ENCODE measurements at places on chromosomes 2 and 18.

DNA sequence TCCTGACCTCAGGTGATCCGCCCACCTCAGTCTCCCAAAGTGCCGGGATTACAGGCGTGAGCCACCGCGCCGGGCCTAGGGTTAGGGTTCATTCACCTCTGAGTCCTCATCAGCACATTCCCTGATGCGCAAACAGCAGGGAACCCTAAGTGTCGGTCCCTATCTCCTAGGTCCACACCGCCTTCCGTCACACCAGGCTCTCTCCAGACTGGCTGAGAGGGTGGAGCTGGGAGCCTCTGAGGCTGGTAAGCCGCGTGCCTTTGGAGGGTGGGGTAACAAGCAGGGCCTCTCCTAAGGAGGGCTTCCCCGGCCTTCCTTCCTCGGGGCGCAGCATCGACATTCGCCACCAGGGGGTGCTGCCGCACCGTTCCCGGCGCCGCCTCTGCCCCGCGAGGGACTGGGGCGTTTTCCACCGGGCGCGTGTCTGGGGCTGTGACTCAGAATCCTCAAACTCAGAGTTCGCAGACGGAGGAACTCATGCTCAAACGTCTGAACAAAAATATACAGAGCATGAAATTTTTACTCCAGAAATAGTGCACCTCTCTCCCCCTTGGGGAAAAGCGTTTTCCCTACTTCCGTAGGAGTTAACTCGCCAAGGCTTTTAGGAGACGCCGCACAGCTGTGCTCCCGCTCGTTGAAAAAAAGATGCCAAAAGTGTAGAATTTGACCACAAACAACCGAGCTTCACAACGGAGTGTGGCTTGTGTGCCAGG, 63.9 kb upstream of the ASAP2 start:
- DNase-seq, result peak; percentile 66

- no peak for DNase-seq
Measured at GRCh38 chr2:46914578-46915230, 902 bp downstream of the MCFD2 start.

- DNase-seq, result peak; percentile 30
Measured at GRCh38 chr2:28071221-28071620, 180.7 kb downstream of the BABAM2 start.

GRCh38 chr2:59176737-59177136, 935.6 kb upstream of the FANCL start:
- DNase-seq, result peak; percentile 7

- no peak for DNase-seq
Measured at GRCh38 chr18:55283309-55283708, 304.7 kb downstream of the TCF4 start.

GRCh38 chr2:171316755-171317337, 116.9 kb downstream of the METTL8 start:
- no peak for DNase-seq

DNA sequence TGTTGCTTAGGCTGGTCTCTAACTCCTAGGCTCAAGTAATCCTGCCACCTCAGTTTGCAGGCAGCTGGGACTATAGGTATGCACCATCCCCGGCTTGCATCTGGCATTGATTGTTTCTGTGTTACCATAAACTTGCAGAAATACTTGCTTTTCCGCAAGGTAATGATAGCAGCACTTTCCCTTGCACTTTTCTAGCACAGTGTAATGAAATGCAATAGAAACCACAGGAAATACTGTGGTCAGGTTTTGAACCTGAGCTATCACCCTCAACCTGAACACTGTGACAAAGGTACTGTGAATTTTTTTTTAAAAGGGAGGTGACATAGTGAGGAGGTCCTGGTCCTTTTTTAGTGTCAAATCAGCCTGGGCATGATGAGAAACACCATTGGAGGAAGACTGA, 38.3 kb downstream of the DHRS9 start:
- DNase-seq, result no peak

- no peak for DNase-seq
Measured at GRCh38 chr2:14631406-14632040, 994 bp upstream of the LRATD1 start.

DNA sequence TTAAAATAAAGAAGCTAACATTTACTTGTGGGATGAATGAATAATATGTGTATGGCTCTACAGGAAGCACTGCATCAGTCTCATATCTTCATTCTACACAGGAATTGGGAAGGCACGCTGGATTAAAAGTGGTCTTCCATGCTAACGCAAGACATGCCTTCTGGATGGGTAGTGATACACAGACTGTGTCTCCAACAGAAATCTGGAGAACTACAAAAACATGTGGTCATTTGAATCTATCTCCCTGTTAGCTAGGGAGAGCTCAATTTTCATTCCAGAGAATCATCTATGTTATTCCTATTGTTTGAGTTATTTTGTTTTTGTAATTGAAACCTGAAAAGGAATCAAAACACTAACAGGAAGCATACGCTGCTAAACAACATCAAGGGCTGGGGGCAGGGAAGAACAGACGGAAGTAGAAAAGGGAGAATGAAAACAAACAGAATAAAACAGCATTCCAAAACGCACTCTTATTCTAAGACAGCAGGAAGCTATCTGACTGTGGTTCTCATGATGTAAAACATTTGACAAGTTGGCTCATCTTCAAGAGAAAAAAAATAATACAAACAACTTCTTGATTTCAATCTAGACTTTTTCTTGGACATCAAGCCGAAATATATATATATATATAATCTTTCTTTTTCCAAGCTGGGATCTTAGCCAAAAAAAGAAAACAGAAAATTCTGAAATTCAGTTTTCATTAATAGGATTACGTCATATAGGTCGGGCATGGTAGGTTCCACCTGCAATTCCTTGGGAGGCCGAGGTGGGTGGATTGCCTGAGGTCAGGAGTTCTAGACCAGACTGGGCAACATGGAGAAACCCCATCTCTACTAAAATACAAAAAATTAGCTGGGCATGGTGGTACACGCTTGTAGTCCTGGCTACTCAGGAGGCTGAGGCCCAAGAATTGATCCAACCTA, 31.5 kb upstream of the ASNSD1 start:
- no peak for DNase-seq

DNA sequence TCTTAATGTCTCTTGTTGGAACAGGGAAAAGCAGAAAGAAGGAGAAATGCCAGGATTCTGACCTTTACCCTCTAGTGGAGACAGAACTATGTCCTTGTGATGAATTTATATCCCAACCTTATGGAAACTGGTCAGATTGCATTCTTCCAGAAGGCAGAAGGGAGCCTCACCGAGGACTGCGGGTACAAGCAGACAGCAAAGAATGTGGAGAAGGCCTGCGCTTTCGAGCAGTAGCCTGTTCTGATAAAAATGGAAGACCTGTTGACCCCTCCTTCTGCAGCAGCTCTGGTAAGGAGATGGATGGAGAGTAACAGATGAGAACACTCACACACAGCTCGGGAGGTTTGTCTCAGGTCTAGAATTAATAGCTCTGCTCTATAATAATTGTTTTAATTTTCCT, 552.7 kb upstream of the HNMT start:
- no peak for DNase-seq

DNA sequence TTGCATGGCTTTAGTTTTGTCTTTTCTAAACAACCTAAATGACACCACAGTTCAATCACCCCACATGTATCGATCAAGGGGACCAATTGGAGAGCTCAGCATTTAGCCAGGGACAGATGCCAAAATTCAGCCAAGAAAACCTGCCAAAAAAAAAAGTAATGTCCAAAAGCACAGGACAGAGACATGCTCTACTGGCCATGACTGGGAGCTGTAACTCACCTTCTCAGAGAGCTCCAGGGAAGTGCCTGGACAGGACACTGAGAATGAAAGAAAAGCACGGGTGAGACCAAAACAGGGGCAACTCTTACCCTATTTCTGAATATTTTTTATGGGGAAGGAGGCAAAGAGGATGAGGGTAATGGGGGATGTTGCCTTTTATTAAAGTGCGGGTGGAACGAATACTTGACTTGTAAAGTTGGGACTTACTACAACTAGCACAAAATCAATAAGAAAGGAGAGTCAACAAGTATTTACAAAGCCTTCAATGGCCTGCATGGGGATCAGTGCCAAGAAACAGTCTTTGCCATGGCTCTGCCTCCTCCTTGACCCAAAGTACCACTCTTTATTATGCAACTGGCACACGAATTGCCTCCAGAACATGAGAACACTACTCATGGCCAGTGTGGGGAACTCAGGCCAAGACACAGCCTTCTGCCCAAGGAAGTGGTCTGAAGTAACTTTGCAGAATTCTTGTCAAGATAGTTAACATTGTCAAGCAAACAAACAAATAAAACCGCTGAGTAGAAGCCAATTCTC, 72.9 kb upstream of the HK2 start:
- DNase-seq, result no peak

DNA sequence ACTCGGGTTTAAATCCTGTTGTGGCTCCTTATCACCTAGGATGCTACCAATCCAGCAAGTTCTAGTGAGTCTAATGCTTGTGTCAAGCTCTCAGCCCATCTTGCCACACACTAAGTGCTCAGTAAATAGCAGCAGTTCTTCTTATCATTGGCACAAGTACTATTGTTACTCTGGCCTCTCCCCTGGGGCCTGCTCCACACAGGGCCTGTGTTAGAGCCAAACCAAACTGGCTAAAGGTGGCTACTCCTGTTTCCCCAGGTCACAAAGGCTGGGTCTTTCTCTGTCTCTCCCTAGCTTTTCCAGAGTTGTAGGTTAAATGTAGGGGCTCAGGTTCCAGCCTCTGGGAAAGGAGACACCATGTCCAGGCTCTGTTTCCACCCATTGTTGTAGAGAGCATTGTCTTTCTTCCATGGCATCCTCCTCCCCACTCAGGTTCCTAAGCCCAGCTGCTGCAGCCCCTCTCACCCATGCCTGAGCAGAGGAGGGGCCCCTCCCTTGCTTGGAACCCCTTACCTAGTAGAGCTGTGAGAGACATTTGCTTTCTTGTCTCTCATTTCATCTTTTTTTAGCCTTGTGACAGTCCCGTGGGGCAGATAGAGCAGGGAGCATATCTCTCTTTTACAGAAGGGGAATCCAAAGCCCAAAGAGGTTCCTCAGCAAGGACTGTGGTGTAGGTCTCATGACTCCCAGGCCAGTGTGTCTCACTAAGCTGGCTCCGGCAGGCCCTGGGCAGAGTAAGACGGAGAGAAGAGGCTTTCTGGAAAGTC, 56.4 kb upstream of the OTOF start:
- no peak for DNase-seq

- DNase-seq, result no peak
Measured at GRCh38 chr2:63300835-63301234, 250.2 kb downstream of the OTX1 start.

DNA sequence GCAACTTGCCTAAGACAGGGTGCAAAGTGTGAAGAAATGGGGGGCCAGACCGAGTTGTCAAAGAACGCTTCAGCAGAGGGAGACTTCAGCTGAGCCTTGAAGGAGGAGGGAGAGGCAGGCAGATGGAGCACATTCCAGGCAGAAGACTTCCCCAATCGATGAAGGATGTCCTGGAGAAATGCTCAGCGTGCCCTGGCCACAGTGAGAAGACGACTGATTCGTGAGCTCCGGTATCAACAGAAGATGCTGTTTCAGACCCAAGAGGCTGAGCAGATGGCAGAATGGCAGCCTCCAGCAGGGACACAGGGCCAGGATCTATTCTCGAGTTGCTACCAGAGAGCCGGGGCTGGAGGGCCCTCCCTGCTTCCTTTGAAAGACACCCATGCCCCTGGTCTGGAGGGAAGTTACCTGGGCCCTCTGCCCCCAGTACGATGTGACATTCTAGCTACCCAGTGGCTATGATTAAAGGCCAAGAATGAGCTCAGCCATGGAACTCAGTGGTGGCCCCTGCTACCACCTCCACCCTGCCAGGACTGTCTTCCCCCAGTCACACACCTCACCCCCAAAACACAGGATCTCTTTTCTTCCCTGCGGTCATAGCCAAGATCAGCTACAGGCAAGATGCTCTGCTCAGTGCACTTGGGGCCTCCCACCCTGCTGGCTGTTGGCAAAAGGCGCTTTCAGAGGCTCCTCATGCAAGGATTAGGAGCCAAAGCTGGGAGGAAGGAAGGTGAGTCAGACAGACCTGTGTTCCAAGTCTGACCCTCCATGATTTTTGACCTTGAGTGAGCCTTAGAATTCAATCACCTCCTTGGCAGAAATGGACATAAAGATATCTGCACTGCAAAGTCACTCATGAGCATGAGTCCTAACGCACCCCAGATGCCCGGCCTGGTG, 84.3 kb downstream of the TFCP2L1 start:
- DNase-seq, result no peak

DNA sequence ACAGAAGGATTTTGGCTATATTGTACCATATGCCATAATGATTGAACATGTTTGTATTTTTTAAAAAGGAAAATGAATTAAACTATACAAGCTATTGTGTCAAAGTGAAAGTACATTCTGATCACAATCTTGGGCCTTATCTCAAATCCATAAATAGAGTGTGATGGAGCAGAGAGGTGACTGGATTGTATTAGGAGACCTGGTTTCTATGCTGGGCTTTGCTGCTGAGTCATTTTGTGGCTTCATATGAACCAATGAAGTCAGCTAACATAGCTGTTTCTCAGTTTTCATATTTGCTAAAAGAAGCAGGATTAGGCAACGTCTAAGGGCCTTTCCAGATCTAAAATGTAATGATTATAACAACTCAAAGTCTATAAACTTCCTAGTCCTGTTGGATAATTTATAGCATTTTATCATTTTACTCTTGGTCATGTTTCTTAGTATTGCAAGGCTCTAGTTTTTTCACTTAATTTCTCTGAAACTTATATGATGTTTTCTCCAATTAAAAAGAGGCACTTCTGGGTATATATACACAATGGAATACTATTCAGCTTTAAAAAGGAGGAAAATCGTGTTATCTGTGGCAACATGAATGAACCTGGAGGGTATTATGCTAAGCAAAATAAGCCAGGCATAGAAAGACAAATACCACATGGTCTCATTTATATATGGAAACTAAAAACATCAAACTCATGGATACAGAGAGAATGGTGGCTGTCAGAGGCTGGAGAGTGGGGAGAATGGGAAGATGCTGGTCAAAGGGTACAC, 112.3 kb downstream of the MEP1B start:
- DNase-seq, result no peak

- no peak for DNase-seq
Measured at GRCh38 chr2:128166746-128167353, 75.8 kb downstream of the UGGT1 start.

DNA sequence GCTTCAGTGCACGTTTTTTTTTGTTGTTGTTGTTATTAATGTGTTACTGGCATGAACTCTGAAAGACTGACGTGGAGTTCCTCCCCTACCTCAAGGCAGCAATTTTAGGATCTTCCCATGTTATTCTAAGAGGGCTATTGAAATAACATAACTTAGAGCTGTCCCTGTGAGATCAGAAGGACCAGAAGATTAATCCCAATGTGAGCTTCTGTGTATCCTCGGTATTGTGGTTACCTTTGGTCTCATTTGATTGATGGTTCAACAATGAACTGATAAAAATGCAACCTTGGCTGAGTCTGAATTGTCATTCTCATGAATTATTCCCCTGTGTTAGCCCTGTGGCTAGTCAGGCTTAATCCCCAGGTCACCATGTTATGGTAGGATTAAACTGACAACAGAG, 394.1 kb downstream of the TRIB2 start:
- no peak for DNase-seq

- DNase-seq, result no peak
Measured at GRCh38 chr2:96884299-96885094, 14.6 kb upstream of the SEMA4C start.
